ENCODE measurements at places on chromosomes 5 and 9.

GRCh38 chr9:85420750-85421149, 321.0 kb downstream of the AGTPBP1 start:
- DNase-seq: no peak

GRCh38 chr5:145591578-145591977, 243.6 kb downstream of the PRELID2 start:
- no peak for DNase-seq

DNA sequence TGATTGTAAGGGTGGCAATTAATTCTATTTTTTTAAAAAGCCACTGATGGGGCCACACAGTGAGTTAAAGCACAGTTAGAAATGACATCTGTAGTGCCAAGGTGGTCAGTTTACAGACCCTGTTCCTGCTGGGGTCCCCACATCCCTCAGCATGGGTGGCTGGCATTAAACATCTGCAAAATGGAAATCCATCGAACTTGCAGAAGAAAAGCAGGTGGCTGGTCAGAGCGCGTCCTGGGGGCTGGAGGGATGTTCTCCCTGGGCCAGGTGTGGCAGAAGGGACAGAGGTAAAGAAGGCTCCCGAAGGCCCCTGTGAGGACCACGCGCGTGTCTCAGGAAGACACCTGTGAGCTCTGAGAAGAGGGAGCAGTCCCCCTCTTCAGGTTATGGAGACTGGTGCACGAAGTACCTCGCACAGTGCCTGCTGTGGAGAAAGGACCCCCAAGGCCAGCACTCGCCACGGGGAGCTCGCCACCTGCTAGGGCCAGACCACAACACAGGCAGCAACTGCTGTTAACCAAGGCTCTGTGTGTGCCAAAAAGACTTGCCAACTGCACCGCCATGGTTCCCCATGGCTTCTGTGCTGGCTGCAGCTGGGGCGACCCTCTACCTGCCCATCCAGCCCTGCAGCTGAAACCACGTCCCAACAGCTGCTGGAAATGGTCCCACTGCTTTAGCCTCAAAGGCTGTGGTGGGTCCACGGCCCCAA, 65.2 kb downstream of the RASGEF1C start:
- DNase-seq: no peak

DNA sequence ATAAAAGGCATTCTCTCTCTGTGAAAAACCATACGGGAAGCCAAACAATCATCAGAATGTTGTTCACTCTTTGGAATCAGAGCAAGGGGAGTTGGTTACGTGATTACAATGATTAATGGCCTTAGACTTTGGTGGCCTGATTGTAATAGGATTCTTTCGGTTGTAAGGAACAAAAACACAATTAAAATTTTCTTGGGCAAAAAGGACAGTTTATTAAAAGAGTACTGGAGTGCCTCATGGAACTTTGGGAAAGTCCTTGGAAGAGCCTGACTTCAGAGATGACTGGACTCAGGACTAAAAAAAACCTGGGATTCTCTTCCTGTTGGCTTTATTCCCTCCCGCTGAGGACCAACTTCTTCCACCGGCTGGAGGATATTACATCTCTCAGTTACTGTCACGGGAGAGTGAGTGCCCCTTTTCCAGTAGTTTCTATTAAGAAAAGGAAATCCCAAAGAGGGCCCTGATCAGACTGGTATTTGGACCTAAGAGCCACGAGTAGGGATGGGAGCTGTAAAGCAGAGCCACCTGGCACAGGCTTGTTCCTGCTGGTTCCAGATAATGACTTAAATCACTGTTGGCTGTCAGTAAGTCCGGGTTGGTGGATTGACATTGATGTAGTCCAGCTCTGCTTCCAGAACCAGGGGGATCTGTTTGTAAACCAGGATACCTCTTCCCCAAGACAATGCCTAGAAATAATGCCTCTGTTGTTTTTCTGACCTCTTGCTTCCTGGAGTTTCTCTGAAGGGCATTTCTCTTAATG, 53.9 kb downstream of the CFAP95 start:
- no peak for DNase-seq

DNA sequence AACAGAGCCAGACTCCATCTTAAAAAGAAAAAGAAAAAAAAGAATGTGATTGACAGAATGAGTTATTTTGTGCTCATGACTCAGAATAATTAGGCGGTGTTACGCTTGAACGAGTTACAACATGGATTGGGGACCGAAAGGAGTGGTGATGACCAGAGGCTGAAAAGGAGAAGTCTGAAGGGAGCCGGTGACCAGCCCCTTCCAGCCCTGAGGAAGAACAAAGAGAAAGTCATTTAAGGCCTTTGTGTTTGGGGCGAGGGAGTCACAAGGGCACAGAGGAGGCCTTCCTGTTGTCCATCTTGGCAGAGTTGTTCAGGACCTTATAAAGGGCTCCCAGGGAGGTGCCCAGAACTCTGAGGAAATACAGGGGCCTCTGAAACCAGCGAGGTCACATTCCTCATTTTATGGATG, 131.6 kb downstream of the GOLPH3 start:
- DNase-seq: no peak

GRCh38 chr9:21616082-21616778, 134.1 kb upstream of the IFNE start:
- DNase-seq: no peak

GRCh38 chr5:96829297-96829696, 21.6 kb upstream of the ERAP1 start:
- no peak for DNase-seq

DNA sequence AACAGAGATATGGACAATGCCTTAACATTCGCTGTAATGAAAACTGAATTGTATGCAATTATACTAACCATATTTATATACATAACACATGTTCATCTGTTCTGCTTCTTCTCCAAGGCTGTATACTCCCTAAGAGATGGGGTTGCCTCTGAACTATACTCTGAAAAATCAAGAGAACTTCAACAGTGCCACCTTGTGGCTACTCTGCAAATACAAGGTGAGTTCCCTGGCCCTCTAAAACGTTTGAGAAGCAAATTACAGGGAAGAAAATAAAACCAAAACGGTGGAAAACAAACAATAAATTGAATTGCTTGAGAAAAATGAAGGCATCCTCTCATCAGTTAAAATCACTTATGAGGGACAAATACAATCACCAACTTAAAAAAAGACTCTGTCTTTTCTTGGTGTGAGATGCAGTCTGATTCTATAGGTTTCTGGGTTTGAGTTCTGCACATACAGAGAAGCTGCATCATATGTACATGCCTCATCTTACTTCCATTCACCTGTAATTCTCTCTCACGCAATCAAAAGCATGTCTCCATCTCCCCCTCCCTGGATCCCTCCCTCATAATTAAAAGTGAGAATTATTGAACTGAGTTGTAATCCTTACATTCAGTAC, 98.6 kb downstream of the FBXW11 start:
- DNase-seq: no peak

DNA sequence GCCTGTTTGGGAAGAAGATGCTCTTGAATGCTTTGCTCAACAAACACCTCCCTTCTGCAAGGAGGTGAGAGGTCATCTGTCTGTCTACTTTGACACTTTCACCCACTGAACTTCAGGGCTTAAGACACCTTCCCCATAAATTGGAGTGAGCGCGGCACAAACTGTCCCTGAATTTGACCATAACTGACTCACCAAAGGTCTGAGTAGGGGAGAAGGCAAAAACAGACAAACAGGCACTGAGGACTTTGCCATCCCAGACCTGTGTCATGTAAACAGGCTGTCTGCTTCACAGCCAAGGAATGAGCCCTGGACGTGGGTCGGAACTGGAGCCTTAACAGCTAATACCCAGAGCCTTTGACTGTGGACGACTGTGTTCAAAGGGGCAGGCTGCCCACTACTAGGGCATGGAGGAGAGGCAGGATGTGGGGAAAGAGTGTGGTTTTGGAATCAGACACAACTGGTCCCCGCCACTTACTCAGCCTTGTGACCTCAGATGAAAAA, 320.9 kb upstream of the KLF4 start:
- no peak for DNase-seq

DNA sequence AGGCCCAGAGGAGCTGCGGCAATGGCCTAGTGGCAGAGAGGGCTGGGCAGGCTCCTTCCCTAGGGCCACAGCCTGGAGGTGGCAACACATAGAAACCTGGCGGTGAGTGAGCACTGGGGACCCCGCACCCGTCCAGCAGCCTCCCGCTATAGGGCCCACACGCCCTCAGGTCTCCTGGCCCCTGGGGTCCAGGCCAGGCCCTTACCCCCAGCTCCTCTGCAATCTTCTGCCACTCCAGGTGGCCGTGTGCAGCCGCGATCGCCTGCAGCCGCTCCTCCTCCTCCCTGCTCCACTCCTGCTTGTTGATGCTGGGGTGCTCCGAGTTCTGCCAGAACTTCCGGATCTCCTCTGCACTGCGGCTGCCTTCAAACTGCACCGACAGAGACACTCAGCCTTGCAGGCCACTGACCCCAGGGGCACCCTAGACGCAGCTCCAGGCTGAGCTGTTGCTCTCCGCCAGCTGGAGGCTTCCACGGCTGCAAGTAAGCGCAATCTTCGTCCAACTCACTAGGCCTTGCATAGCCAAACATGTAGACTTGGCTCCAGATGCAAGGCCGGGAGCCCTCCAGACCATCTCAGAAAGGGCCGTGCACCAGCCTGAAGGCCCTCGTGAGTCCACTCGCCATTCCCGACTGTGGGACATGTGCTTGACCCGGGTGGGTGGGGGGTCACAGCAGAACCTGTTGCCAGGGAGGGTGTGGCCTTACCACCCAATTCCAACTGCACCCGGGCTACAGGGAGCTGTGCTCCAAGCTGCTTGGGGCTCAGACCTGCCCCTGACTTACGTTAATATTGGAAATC, 8.0 kb downstream of the SNAPC4 start:
- no peak for DNase-seq

DNA sequence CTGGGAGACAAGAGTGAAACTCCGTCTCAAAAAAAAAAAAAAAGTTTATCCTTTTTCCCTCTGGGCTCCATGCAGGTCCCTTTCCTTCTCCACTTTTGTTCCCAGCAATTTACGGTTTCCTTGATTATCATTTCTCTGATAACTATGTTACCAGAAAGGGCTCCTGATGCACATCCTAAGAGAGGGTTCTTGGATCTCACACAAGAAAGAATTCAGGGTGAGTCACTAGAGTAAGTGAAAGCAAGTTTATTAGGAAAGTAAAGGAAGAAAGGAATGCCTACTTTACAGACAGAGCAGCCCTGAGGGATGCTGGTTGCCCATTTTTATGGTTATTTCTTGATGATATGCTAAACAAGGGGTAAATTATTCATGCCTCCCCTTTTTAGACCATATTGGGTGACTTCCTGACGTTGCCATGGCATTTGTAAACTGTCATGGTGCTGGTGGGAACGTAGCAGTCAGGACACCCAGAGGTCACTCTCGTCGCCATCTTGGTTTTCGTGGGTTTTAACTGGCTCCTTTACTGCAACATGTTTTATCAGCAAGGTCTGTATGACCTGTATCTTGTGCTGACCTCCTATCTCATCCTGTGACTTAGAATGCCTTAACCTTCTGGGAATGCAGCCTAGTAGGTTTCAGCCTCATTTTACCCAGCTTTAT, 13.5 kb upstream of the MELK start:
- DNase-seq: no peak

- DNase-seq: no peak
These were observed 1.1 kb downstream of the GSN start for GRCh38 chr9:121268851-121269641.

GRCh38 chr5:6261256-6261655, 117.1 kb downstream of the MED10 start:
- DNase-seq: no peak

DNA sequence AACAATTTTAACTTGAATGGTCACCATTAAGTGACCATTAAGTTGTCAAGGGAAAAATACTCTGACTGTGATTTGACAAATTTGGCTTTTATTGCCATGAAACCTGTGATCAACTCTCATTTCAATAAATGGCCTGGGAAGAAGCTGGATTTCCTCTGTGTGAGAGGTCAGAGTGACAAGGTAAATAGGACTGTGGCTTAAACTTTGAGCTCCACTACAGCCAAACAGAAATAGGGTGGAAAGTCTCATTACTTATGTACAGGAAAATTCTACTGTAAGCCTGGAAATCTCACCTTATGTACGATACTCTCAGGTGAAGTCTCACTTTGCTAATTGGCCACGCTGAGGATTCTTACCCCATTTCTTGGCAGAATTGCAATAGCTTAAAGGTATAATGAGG, 67.3 kb downstream of the NPR3 start:
- no peak for DNase-seq

GRCh38 chr9:110099236-110100095, 108.5 kb downstream of the C9orf152 start:
- no peak for DNase-seq

GRCh38 chr5:172477466-172477865, 23.1 kb upstream of the SH3PXD2B start:
- DNase-seq: no peak

GRCh38 chr5:135149956-135150723, 116.1 kb upstream of the PITX1 start:
- no peak for DNase-seq

- no peak for DNase-seq
These were observed 54.5 kb downstream of the ADAMTS12 start for GRCh38 chr5:33837301-33837700.

- no peak for DNase-seq
These were observed 158.5 kb downstream of the NR3C1 start for GRCh38 chr5:143244990-143245389.

DNA sequence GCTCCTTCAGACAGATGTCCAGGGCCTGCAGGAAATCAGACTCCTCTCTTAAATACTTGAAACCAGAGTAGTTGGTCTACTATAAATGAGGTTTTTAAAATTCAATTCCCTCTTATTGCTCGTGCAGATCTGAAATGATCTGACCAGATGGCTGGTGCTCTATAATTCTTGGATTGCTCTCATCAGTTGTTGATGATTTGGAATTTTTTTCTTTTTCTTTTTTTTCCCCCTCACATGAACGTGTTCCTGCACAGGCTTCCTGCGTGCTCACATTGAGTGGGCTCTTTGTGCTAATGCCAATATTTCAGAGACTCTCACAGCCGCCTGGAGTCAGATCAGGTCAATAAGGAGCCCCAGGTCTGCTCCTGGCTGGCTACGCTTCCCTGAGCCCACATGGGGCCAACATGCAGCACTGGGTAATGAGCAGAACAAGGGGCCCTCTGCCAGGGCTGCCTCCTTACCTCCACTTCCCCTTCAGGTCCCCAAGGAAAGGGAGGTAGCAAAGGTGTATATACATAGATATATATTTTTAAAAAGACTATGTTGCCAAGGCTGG, 82.0 kb downstream of the SIL1 start:
- DNase-seq: no peak

DNA sequence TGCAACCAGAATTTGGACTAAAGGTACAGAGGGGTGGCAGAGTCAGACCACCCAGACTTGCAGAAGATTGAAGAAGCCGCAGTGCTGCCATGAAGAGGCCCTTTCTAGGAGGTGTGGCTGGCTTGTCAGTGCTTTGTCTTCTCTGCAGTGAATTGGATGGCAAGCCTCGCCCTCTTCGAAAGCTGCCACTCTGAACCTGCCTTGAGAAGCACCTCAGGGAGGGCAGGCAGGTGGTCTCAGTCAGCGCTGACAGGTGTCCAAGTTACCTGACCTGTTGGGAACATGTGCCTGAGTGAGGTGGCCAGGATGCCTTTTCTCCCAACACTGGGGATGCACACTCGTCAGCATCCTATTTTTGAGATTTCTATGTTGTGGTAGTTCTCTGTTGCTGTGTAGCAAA, 6.2 kb downstream of the TENT4A start:
- no peak for DNase-seq

- DNase-seq: no peak
These were observed 38.8 kb upstream of the STARD4 start for GRCh38 chr5:111551161-111551560.

GRCh38 chr5:123785162-123786071, 273.4 kb downstream of the CSNK1G3 start:
- DNase-seq: no peak
